CD4-positive, alpha-beta T cell (primary cell): ENCODE measurements at places on chromosomes 11 and 22.

DNA sequence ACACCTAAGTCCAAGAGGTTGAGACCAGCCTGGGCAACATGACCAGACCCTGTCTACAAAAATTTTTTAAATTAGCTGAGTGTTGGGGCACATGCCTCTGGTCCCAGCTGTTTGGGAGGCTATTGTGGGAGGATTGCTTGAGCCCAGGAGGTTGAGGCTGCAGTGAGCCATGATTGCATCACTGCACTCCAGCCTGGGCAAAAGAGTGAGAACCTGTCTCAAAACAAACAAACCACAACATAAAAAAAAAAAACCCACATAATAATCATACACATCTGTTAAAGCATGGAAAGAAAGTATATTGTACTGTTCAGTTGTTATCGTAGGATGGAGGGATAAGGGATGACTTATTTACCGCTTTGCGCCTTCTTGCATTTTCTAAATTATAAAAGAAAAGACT lies 35.9 kb upstream of the GRK2 start:
- no peak for DNase-seq

GRCh38 chr11:67178421-67178820 lies 59.4 kb downstream of the KDM2A start:
- DNase-seq = no peak

GRCh38 chr22:39773976-39774539 lies 119.5 kb downstream of the ENTHD1 start:
- DNase-seq = peak; percentile 2

- DNase-seq = no peak
Measured at GRCh38 chr22:41411021-41411851, 29.5 kb downstream of the TEF start.

GRCh38 chr22:33851240-33851639 lies 69.0 kb downstream of the LARGE1 start:
- no peak for DNase-seq

DNA sequence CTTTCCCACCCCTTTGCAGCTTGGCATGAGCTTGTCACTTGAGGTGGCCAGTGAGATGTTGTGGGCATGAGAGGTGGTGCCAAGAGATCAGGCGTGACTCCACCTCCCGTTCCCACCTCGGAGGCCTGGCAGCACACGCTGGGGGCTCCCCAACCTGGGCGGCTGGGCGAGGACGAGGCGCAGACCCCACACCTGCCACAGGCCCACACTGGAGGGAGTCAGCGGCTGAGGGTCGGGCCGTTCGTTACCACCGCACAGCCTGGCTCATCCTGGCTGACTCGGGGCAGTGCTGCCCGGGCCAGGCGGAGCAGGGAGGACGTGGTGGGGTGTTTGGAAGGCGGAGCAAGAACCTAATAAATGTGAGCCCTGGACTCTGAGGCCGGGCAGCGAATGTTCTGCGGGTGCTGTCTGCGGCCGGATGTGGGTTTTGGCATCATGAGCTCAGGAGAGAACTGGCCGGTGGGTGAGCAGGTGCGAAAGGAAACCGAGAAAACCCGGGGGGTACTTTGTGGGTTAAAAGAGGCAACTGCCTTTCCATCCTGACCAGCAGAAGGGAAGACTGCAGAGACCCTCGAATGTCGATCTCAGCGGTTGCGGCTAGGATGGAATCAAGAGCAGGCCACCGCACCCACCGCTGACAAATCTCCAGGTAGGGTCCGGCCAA lies 10.2 kb upstream of the IFITM3 start:
- DNase-seq = no peak

- DNase-seq = no peak
Measured at GRCh38 chr11:11082646-11083045, 224.8 kb upstream of the ZBED5 start.

DNA sequence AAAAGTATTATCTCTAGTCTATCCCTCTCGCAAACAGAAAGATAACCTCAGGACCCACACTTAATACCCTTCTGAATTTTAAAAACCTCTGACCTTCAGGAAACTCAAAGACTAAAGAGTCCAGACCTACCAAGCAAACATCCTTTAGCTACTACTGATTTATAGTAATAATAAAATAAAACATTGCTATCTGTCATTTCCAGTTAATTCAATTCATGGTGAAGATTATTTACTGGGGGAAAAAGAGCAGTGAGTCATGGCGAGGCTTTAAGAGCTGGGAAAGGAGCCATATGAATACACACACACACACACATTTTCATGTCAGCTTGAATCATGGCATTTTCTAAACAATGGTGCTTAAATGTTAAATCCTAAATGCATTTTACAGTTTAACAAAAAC lies 87.1 kb downstream of the FAM76B start:
- no peak for DNase-seq

DNA sequence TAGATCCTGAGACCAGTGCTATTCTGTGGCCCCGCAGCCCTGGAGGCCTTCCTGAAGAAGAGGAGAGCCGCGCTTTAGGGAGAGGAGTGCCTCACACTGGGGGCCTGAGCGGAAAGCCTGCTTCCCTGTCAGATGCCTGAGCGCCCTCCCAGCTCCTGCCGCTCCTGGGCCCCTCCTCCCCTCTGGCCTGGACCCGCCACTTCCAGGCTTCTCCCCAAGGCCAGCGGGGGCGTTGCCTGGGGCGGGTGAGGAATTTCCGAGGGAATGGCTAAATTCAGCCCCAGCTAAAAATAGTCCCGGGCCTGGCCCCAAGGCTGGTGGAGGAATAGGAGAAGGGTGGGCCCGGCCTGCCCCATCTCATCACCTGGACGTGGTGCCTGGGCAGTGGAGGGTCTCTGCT lies 15.4 kb downstream of the ARHGEF17 start:
- no peak for DNase-seq

DNA sequence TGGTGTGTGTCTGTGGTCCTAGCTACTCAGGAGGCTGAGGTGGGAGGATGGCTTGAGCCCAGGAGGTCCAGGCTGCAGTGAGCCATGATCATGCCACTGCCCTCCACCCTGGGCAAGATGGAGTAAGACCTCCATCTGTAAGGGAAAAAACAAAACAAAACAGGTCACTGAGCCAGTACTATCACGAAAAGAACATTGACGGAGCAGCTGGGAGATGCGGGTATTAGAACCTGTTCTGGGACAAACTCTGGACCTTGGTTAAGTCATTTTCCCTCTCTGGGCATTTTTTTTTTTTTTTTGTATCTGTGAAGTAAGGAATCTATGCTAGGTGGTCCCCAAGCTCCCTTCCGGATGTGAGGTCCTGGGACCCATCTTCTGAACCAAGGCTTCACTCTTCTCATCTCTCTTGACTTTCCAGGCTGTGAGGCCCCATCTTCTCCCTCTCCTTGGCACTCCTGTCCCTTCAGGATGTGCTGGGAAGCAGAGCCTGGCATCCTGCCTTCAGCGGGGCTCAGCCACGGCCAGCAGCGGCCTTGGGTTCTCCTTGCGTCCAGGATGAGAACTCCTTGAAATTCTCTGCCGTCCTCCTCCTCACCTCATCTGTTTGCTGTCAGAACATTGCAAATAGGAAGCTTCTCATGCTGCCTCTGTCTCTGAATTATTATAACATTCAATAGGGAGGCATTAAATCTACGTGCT lies 130.8 kb downstream of the GRIK4 start:
- no peak for DNase-seq
